Vagina (tissue), 2 donors: ENCODE measurements at places on chromosomes 7 and 10. TPM values are rescaled to one million over a fixed set of nuclear protein-coding genes. Genes with fewer than 3 reads are reported as not detected.

Gene PDE6C
- not detected for total RNA-seq

- DNase-seq: no peak
These were observed 189.2 kb upstream of the MGMT start for GRCh38 chr10:129277841-129278240.

GRCh38 chr10:44235363-44235762, 149.5 kb downstream of the CXCL12 start:
- no peak for DNase-seq

DNA sequence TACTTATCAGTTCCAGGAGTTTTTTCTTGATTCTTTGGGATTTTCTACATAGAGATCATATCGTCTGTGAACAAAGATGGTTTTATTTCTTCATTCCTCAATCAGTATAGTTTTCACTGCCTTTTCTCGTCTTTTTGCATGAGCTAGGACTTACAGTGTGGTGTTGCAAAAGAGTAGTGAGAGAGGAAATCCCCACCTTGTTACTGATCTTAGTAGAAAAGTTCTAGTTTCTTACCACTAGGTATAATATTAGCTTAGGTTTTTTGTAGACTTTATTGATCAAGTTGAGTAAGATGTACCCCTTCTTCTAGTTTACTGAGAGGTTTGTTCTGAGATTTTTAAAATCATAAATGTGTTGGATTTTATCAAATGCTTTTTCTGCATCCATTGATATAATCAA, 123.3 kb downstream of the TMEM26 start:
- no peak for DNase-seq

DNA sequence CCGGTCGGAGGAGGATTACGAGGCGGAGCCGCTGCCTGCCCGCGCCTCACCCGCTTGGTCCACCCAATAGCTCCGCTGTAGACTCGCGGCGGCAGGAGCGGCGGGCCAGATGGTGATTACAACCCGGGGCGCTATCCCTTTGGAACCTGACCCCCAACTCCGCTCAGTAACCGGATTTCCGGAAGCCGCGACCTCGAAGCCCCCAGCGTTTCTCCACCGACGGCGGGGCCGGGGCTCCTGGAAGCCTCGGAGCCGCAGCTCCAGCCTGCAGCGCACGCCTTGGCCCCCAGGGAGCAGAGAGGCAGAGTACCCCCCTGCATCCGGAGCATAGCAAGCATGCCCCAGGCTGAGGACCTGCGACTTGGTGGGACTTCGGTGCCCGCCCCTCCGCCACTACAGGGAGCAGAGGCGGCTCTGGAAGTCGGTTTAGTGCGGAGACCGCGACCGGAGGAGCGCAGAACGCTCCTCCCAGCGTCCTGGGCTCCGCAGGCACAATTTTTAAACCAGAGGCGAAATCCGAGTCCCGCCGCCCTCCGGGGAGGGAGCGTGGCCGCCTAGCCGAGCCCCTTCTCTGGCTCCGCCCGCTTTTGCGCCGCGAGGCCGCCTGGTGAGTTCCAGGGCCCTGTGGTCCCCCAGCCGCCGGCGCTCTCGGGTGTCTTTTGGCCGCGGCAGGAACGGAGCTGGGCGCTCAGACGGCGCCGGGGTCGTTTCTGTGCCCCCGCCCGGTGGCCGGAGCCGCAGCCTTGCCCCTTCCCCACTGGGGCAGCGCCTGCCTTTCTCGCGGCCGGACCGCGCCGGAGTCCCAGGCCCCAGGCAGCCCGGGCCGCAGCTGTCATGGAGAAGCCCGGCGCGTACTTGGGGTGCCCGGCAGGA, 28.2 kb upstream of the BMS1 start:
- DNase-seq: no peak
